CD4-positive, alpha-beta T cell treated with Interleukin-2 at 100 ng/mL for 4 hours (primary cell): ENCODE measurements at places on chromosomes 7 and 10.
A peak's percentile ranks its signal among the peaks of the same experiment; 100 is the strongest.

GRCh38 chr7:329691-330281 is 39.8 kb downstream of the FOXL3 start:
- no peak for DNase-seq

DNA sequence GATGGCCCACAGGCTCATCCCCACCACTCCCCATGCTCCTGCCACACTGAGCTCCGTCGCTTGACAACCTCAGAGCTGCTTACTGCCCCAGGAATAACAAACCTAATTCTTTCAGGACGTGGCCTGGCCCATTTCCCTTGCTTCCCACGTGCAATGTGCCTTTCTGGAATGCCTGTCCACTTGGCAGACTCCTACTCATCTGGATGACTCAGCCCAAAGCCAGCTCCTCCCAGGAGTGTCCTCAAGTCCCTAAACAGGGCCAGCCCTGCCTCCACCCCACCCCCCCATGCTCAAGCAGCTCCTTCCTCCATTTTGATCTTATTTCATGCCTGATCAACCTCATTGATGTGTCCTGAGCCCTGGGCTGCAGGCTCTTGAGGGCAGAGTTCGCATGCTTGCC is 164.9 kb upstream of the RNF32 start:
- DNase-seq, result no peak

DNA sequence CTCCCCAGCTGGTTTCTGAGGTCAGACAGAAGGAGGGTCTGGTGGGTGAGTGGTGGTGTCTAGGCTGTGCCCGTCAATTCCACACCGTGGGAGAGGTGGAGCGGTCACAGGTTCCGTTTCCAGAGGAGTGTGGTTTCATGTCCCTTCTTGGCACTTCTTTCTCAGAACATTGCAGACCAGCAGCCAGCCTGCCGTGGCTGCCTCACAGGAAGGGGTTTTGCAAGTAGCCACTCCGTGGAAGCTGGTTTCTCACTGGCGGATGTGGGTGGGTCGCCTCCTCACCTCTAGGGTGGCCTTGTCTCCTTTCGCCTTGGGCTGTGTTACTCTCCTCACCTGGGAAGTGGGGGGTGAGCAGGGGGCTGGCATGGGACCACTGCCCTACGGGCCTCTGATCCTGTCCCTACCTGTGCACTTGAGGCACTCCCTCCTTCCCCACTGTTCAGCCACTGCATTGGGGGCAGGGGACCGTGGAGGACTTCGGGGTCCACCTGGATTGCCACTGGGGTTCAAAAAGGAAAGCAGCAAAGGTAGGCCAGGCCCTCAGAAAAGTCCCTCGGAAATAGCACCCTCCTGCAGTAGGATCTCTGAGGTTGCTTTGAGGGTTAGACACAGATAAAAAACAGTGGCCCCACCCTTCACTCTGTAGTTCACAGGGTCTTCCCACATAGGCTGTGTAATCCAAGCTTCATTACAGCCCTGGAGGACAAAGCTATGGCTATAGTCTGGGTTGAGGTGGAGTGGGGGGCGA is 33.9 kb downstream of the TSPAN14 start:
- DNase-seq, result peak; percentile 67

GRCh38 chr7:1857487-1858421 is 187.7 kb downstream of the ELFN1 start:
- DNase-seq, result no peak

DNA sequence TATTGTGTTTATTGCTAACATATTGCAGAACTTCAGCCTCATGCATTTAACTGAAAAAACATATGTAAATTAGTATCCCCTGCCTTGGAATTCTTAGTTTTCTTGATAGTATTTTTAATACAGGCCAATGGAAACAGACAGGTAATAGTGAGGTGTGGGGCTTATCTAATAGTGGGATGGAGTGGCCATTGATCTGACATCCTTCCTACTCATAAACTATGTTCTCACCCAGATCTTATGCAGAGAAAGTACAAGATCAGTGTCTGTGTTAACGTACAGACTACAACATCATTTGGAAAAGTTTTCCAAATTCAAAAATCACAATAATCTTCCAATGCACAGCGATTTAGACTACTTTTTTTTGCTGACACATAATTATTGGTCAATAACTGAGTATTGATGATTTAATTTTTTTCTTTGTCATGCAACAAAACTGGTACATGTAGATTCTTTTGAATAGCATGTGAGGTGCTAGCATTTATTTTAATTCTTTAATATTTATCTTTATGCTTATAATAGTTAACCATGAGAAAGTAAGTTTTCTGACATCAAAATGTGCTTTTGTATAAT is 9.7 kb downstream of the CD36 start:
- DNase-seq, result no peak

DNA sequence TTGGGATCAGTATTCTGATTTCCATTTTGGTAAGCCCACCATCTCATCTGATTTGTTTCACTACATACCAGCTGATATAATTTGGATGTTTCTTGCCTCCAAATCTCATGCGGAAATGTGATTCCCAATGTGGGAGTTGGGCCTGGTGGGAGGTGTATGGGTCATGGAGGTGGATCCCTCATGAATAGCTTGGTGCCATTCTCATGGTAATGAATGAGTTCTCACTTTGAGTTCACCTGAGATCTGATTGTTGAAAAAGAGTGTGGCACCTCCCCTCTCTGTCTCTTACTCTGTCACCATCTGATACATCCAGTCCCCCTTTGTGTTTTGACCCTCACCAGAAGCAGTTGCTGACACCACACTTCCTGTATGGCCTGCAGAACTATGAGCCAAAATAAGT is 347.3 kb downstream of the ARL4A start:
- DNase-seq, result no peak

DNA sequence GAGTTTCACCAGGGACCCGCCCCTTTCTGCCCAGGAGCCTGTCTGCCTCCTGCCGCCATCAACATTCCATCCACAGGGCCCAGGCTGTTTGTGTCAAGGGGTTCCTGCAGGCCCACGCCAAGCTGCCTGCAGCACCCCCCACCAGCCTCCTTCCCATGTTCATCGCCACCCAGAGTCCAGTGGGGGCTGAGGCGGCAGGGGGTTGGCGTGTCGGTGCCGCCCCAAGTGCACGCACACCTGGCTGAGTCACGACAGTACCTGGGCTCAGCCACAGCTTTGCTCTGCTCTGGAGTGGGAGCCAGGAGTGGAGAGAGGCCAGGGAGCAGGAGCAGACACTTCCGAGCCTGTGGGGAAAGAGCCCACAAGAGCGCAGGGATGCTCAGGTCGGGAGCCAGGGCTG is 42.8 kb upstream of the TECTB start:
- no peak for DNase-seq

GRCh38 chr7:70571961-70572360 is 560.0 kb upstream of the GALNT17 start:
- DNase-seq, result no peak

GRCh38 chr10:13808556-13809391 is 222.0 kb downstream of the PRPF18 start:
- DNase-seq, result no peak

- DNase-seq, result no peak
Measured at GRCh38 chr7:93574646-93575554, at the start of gene CALCR. CALCR (minus strand) TSS chr7:93574724; CDS start chr7:93486981, 87,743 bp downstream.

GRCh38 chr10:5532307-5532605 is 7.5 kb downstream of the CALML3 start:
- no peak for DNase-seq

- DNase-seq, result no peak
Measured at GRCh38 chr7:144596953-144597352, 193.5 kb upstream of the NOBOX start.

- no peak for DNase-seq
Measured at GRCh38 chr7:11155883-11156282, 182.2 kb downstream of the PHF14 start.

DNA sequence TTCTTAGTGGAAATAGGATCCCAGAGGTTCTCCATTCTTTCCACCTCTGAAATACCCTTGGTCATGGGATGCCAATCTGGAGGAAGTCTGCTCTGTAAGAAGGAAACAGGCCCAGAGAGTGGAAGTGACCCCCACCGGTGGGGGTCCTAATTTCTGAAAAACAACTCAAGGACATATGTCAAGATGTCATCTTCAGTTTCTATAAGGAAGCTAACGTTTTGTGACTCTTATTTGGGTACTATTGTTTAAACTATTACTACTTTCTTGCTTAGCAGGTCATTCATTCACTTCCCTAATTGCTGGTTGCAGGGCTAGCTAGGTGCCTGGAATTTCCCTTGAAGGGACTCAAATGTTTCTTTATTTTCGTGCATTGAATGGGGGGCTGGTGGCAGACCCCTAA is 1.9 kb upstream of the ZNF775 start:
- DNase-seq, result no peak
